ENCODE measurements at places on chromosomes 2 and 18.

DNA sequence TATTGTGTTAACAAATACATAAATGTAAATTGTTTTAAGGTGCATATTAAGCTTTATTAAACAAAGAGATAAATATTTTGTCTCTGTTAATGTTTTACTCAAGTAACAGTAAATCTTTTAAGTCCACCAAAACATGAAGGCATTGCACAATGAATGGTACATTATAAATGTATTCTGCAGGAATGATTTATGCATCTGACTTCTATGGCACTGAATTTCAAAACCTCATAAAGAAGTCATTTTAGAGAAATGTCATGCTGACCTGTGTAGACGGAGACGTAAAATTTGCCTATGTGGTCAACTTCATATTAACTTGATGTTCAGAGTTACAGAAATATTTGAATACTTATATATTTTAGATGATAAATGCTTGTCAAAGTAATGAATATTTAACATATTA lies 194.7 kb downstream of the BABAM2 start:
- no peak for DNase-seq

DNA sequence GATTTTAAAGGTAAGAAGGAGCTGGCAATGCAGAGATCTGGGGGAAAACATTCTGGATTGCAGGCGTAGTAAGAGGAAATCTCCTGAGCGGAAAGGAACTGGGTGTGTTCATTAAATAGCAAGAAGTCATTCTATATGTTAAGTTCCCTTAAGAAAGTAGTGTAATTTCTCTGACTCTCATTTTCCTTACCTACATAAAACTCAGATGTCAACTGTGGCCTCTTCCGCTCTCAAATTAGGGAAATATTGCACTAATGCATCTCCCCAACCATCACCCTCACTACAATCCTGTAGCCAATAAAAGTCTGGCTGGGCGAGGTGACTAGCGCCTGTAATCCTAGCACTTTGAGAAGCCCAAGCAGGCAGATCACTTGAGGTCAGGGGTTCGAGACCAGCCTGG lies 89.0 kb upstream of the CDC42EP3 start:
- no peak for DNase-seq

DNA sequence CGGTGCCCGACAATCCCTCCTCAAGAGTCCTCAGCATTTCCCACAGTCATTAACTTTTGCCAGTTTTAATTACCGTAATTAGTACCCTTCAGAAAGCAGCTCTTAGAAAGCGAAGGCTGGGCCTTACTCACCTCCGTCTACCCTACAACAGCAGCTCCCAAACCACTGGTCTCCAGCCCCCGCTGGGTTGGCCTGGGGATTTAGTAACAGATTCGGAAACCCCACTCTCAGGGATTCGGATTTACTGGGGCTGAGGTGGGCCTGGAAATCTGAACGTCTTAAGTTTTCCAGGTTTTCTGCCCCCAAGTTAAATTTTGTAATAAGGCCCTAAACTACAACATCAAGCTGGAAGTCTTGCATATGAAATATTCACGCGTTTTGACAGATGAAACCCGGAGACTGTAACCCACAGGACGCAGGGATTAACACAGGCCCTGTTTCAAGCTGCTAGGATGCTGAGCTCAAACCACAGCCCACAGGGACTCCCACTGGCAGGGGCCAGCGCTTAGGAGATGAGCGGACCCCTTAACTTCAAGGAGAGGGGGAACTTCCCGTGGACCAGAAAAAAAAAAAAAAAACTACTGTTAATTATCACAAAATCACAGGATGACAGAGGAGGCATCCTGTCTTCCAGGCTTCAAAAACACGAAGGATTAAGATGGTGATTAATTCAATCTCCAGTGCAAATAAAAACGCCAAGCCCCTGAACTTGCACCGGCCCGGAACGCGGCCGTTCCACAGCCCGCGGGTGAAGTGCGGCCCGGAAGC lies 985 bp downstream of the ILKAP start:
- DNase-seq, result no peak

GRCh38 chr2:105997711-105998110 lies 196.4 kb downstream of the UXS1 start:
- DNase-seq, result no peak

GRCh38 chr18:61995618-61996017 lies 102.8 kb upstream of the RNF152 start:
- no peak for DNase-seq

- DNase-seq, result no peak
These were observed 126.5 kb downstream of the INO80D start for GRCh38 chr2:205959521-205959920.

DNA sequence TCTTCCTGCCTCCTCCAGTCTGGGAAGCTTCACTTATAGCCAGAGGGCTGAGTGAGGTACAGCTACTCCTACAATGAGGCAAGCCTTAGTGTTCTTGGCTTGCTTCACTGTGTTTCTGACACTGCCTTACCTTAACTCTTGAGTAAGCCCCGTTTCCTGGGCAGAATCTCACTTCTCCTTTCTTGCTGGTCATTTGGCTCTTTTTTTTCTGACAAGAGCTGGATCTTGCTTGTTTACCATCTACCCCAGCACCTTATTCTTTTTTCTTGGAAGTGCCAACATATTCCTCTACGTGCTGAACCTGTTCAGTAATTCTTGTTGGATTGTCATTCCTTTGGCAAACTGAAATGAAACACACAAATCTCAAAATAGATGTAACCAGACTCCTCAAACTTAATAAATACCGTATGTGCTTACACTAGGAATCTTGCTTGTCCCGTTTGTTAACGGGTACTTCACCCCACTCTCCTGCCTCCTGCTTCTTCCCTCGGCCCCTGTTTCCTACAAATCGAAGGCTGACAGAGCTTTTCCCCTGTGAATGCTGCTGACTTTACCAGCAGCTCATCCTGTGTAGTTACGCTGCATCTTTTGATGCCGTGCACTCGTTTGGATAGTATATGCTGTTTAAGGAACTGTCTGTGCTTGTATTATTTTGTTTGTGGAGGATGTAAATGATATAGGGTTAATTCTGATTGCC lies 132.2 kb downstream of the FMNL2 start:
- peak; percentile 22 for DNase-seq

- DNase-seq, result no peak
These were observed 1.5 kb upstream of the OST4 start for GRCh38 chr2:27072920-27073319.

DNA sequence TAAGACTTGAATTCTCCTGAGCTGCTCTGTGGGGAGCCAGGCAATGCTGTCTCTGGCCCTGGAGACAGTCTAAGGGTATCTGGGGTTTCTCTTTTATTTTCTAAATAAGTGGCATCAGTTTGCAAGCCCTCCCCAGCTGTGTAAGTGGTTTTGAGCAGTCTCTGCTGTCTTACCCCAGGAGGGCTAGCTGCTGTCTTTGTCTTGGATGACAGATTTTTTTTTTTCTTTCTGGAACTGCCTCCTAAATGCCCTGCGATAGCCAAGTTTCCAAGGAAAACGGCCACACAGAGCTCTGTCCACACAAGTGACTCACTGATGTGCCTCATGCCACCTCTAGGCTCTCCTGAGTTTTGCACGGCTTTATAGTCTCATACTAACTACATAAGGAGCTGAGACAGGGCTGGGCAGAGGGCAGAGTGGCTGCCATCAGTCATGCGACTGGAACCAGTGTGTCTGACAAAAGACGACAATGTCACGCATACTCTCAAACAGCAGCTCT lies 37.2 kb upstream of the THOC1 start:
- peak; percentile 7 for DNase-seq

DNA sequence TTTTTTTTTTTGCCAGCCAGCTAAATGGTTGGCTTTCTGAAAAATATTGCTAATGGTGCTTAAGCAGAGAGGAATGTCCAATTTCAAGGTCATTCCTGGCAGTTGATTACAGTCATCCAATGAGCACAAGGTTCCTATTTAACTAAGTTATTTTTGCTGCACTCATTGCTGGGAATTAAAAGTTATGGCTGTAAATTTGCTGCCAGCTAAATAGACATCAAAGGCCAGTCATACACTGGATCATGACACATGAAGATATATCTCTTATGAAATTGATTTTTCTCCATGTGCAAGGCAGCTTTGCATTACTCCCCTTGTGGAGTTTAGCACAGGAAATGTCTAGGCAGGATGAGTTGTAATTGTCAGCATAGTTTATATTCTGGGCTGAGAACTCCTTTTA lies 1898.4 kb upstream of the CELF4 start:
- DNase-seq, result no peak

GRCh38 chr2:31027549-31027948 lies 110.7 kb downstream of the GALNT14 start:
- DNase-seq, result no peak

- DNase-seq, result no peak
These were observed 802.9 kb upstream of the ID2 start for GRCh38 chr2:7878786-7879482.

GRCh38 chr2:234960175-234961088 lies 8.6 kb downstream of the SH3BP4 start:
- DNase-seq, result no peak

DNA sequence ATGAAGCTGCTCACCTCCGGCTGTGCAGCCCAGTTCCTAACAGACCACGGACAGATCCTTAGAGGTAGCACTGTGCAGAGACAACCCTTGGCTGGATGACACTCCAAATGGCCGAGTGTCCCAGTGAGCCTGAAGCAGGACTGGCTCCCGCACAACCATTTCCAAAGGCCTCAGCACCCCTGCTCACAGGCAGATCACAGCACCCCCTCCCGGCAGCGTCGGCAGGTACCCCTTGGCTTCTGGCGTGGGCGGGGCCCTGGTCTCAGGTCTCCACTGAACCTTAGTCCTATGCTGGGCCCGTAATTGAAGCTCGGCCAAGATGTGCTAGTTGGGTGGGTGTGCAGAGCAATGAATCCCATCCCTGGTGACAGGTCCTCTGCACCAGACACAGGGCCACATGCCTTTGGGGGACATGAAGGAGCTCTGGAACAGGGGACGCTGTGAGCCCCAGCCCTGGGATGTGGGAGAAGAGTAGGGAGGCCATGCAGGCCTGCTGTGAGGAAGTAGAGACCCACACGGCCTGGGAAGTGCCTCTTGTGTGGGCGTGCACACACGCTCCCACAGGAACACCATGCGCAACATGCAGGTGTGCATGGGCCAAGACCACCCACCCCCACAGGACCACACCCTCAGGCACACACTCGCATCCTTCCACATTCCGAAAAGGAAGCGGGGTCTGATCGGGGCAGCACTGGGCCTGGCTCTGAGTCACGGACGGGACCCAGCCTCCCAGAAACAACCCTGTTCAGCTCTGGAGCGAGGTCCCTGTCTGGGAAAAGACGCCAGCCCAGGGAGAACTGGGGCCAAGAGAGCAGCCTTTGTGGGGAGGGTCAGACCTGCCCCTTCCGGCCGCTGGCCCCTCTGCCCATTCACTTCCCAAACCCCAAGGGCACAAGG lies 2.8 kb downstream of the DUSP2 start:
- DNase-seq, result no peak

DNA sequence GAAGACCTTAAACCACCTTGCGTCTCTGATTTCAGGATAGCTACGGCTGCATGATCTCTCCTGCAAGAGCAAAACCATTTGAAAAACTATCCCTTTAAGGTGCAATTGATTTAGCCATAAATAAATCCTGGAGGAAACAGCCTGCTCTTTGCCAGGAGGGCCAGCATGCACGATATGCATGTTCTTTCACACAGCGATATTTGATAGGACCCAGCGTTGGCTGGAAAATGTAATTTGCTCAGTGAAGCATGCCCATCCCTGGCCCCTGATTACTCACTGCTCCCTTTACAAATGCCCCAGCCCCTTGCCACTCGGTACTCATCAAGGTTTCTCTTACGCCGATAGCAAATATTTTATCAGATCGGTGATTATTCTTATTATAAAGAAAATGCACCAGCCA lies 315.4 kb downstream of the CDH2 start:
- DNase-seq, result no peak

DNA sequence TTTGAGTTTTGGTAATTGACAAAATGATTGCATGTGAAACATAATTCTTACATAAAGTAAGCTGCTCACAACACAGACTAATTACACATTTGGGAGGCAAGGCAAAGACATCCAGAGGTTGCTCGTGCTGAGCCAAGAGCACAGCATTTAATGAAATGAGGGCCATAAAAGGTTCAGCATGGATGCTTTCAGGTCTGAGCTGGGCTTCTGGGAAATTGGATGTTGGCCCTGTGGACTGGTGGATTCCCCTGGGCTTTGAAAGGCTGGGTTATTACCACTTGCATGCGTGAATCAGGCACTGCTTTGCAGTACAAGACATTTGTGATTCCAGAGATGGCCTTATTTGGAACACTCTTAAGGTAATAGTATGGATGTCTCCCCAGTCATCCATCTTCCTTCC lies 533.5 kb upstream of the NRP2 start:
- DNase-seq, result no peak

- no peak for DNase-seq
These were observed 570 bp downstream of the SCRN3 start for GRCh38 chr2:174395969-174396630.

- DNase-seq, result no peak
These were observed 205.1 kb upstream of the NRP2 start for GRCh38 chr2:205477016-205477705.

GRCh38 chr2:223880796-223881195 lies 43.4 kb upstream of the AP1S3 start:
- no peak for DNase-seq

GRCh38 chr2:190670182-190670946 lies 21.5 kb downstream of the NAB1 start:
- no peak for DNase-seq

GRCh38 chr2:66525606-66526005 lies 90.7 kb downstream of the MEIS1 start:
- no peak for DNase-seq

DNA sequence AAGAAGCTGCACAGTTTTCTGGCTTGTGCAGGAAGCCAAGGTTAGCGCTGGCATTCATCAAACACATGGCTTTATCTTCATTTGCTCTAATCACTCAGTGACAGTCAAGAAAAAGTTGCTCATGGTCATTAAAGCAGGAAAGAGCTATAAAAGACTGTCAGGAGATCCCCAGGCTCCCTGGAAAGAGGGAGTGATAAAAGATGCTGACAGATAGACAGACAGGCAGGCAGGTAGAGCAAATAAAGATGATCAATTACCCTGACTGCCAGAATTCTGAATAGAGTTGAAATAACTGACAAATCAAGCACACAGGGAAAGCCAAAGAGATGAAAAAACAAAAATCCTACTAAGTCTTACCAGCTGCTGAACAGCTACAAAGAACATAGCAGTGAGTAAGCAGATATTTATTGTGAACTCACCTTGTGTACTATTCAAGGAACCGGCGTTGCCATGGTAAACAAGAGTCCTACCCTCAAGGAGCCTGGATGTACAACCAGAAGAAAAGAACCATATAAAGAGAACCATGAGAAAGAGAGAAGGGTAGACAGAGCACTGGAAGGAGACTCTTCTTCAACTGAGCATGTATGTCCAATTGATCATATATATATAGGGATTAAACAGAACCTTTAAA lies 68.0 kb downstream of the RNF152 start:
- DNase-seq, result no peak

Measured in RCC 7860 (cell line).